Right forelimb (tissue), 1 donor: ENCODE measurements at places on chromosomes 2 and 18.

- no peak for DNase-seq
Measured at GRCh38 chr18:74715306-74715705, 117.6 kb downstream of the ZNF407 start.

DNA sequence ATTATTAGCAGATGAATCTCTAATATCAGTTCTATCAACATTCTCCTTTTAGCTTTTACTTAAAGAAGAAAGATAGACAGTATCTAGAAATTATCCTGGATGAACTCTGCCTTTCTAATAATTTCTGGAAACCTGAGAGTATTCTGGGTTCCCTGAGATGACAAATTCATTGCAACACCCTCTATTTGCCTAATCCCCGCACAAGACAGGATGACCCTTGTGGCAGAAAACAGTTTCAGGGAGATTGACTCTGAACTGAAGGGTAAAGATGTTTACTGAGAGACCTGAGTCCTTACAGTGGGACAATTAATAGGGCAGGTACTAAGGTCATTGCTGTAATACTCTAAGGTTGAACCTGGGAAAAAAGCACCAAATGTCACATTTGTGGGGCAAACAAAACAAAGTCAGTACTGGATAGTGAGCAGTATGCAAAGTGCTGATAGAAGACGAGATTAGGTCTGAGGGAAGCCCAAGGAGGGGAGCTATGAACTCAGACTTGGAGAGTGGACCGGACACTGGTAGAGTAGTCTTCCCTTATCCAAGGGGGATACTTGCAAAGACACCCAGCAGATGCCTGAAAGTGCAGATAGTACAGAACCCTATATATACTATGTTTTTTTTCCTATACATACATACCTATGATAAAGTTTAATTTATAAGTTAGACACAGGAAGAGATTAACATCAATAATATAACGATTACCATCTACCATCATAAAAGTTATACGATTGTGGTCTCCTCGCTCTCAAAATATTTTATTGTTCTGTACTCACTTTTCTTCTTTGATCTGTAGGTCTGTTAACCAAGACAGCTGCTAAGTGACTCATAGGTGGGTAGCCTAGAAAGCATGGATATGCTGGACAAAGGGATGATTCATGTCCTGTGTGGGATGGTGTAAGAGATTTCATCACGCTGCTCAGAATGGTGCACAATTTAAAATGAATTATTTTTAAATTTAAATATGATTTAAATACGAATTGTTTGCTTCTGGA is 148.3 kb upstream of the KLHL14 start:
- DNase-seq = no peak

- peak; percentile 75 for DNase-seq
Measured at GRCh38 chr2:31138037-31138962, at the start of gene GALNT14. TSS of gene GALNT14 (minus strand) at chr2:31138440. CDS start at chr2:31138086, 354 bp downstream.

- DNase-seq = no peak
Measured at GRCh38 chr2:8515864-8516533, 165.9 kb upstream of the ID2 start.

GRCh38 chr2:230075988-230076631 is 7.4 kb upstream of the SLC16A14 start:
- no peak for DNase-seq

GRCh38 chr2:64447317-64448040 is 6.5 kb upstream of the LGALSL start:
- no peak for DNase-seq

DNA sequence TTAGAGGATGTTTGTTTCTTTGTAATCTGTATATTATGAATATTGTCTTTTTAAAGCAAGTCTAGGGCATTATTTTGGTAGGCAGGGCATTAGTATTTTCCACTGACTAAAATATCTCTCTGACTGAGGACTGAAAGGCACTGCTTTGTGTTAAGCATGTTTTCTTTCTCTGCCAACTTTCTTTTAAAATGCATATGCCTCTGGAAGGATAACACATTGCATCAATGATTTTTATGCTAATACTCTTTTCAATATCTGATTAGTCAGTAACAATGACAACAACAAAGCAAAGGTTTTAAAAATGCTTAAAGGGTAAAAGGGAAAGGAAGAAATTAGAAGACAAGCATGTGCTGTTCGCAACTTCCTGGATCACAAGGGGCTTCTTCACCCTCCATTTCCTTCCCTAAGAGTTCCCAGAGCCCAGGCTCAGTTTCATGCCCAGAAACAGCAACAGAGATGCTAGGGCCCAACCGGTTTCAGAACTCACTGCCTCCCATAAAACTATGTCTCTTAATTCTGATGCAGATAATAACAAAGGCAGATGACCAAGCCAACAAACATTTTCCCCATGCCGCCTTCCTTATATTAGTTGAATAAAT is 786.8 kb upstream of the ACVR2A start:
- no peak for DNase-seq

DNA sequence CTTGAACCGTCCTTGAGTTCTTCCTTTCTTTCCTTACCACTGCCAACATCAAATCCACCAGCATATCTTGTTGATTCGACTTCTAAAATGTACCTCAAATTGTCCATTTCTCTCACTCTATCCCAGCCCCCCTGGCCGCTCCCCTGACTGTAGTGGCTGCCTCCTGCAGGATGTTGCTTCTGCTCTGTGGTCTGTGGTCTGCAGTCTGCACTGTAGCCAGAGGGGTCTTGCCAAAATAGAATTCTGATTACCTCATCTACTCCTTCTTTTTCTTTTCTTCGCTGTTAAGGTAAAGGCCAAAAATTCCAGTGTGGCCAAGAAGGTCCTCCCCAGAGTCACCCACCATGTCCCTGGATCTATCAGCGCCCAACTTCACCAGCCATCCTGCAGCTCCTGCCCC is 79.5 kb upstream of the ALPP start:
- no peak for DNase-seq

GRCh38 chr2:188853307-188853706 is 120.9 kb upstream of the COL3A1 start:
- DNase-seq = no peak

DNA sequence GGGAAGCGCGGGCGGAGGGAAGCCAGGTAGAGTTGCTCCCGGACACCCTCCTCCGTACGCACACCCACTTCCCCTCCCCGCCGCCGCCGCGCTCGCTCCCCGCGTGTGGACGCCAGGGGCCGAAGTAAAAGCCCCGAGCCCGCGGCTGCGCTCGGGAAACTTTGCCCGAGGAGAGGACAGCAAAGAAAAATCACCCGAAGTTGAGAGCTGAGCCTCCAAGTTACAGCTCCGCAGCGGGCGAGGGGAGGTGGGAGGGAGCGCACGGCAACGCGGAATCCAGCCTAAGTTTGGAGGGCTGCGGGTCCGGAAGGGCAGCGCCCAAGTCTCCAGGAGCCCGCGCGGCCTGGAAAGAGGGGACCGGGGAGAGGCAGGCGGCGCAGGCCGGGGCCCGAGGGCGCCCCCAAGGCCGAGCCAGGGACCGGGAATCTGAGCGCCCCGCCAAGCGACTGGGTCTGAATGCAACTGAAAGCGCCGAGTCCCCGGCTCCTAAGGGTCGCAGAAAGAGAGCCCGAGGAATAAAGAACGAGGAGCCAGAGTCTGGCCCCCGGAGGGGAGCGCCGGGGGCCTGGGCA is 706 bp upstream of the BCL11A start:
- peak; percentile 69 for DNase-seq

DNA sequence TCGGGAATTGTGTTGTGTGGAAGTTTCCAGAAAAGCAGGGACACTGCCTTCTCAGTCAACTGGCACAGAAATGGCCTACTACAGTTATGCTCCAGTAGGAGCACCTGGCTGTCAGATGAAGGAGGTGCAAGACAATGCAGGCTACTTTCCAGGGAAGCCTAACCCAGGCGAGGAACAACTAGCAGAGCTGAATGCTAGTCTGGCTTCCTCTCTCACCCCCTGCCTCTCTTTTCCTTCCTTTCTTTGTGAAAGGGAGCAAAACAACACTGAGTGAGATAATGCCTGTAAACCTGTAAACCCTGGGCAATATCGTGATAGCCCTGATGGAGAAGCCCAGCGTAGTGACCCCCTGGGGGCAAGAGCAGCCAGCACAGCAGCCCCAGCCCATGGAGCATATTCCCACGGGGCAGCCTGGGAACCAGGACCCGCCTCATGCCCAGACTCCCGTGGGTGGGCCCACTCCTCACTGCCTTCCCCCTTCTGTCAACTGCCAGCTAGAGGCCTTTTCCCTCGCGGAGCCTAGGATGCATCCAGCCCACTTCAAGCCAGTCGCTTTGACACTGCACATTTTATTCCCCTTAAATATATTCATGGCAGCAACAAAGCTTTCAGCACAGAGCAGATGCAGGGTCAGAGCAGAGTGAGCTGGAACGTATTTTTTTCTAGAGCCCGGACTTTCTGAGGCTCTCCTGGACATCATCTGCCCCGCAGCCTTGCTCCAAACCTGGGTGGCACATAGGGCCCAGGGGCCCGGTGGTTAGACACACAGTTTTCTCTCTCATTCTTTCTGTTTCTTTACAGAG is 77.0 kb downstream of the PDCL3 start:
- DNase-seq = no peak

- DNase-seq = no peak
Measured at GRCh38 chr2:51706220-51706619, 674.3 kb upstream of the NRXN1 start.

DNA sequence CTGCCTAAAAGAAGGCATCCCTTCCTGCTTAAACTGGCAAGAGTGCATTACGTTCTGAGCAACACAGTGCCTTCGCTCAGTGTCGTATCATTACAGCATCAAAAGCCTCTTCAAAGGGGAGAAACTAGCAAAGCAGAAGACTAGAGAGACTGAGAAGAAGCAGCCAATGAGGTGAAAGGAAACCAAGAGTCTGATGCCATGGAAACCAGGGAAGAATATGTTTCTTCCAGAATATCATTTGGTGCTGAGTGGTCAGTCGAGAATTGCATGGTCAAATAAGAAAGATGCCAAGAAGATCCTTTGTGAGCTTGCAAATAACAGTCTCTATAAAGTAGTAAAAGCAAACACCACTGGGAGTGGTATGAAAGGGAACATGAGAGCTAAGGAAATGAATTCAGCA is 312.1 kb upstream of the CHST9 start:
- DNase-seq = no peak

- DNase-seq = no peak
Measured at GRCh38 chr2:185510060-185510459, 228.5 kb upstream of the FSIP2 start.

- peak; percentile 85 for DNase-seq
Measured at GRCh38 chr2:106582148-106583143, 95.3 kb downstream of the CD8B2 start.

DNA sequence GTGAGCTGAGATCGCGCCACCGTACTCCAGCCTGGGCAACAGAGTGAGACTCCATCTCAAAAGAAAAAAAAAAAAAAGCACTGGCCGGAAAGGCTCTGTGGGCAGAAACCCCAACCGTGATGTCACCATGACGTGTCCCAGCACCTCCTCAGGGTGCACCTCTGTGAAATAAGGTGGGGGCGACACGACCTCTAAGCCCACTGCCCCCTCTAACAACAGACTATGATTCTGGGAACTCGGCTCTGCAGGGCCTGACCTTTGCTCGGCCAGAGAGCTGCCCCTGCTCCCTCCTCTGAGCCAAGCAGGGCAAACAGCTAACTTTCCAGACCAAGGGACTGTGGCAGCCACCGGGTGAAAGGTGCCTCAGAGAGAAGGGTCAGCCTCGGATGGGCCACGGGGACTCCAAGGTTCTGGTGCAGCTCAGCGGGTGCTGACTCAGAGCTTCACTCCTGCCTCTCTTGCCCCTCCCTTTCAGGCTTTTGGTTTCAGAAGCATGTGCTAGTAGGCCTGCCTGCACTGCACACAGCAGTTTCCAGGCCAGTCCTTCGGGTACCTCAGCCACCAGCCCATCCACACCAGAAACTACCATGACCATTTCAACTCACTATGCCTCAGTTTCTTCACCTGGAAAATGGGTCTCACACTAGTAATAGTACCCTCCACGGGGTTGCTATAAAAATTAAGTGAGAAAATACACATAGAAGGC is 8.0 kb downstream of the TMBIM1 start:
- DNase-seq = no peak

DNA sequence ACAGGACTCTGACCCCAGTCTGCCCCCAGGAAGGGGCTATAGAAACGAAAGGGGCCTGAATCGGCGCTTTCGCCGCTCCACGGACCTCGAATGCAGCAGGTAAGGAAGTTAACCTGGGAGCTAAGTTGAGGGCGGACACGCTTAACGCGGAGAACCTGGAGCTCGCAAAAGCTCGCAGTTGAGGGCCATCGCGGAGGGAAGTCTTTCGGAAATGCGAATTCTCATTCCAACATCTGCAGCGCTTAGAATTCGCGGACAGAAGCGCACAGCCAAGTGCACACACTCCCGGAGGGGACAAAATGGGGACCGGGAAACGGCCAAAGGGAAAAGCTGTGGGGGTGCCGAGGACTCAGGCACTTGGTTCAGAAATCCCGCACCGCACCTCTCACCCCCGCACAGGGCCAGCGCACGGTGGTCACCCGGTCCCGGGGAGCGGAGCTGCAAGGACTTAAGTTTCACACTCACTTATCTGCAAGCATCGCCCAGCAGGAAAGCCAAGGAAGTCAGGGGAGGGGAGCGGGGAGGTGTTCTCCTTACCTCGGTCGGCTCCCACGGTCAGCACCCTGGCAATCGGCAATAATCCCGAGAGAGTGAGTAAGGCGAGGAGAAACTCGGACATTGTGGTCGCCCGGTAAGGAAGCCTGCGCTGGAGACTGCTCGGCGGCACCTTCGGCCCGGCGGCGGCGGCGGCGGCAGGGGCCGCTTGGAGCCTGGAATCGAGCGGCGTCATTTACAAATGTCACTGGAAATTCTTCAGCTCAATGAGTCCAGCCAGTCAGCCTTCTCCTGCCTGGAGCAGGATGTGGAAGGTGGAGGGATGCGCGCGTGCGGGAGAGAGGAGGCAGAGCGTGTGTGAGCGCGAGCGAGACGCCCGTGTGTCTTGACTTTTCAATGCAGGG is 456 bp downstream of the LRP1B start:
- DNase-seq = peak; percentile 80

DNA sequence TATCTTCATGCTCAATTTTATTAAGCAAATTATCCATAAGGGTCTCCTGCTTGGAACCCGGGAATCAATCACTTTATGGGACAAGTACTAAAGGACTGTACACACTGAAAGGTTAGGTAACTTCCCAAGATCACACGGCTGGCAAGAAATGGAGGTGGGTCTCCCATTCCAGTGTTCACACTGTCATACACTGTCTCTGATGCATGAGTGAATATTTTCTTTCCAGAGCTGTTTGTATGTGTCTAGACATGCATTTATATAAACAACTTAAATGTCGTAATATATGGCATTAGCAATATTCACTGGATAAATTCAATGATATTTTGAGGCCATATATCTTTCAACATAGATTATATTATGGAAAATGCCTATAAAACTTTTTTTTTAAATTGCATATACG is 223.4 kb downstream of the DYM start:
- no peak for DNase-seq

DNA sequence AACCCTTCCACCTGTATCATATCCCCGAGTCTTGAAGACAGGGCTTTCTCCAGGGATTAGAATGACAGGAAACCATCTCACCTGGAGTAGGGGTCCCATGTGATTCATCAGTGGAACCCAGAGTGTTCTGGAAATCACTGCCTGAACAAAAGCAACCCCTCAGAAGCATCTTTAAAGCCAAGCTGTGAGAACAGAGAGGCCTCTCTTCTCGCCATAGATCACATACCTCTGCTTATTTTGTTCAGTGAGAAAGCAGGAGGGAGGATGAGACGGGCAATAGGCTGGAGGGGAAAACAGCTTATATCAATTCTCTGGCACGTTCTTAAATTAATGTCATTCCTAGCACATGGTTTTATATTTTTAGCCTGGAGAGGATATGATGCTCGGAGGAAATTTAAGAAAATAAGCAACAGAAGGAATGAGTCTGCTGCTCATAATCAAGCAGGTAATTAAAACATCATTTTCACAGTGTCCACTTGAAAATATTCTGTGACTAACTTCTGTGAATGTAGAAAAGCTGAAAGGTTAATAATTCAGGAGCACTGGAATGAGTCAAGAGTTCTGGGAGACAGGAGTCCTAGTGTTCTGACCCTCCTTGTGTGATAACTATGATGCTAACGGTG is 213.6 kb upstream of the SP5 start:
- no peak for DNase-seq
